ENCODE measurements at places on chromosomes 7 and 10.

GRCh38 chr10:32893434-32893833, 64.6 kb downstream of the ITGB1 start:
- DNase-seq = peak; percentile 32

GRCh38 chr7:159042103-159042502, 102.6 kb downstream of the VIPR2 start:
- no peak for DNase-seq

GRCh38 chr10:110957606-110958005, 38.2 kb downstream of the SHOC2 start:
- DNase-seq = no peak

DNA sequence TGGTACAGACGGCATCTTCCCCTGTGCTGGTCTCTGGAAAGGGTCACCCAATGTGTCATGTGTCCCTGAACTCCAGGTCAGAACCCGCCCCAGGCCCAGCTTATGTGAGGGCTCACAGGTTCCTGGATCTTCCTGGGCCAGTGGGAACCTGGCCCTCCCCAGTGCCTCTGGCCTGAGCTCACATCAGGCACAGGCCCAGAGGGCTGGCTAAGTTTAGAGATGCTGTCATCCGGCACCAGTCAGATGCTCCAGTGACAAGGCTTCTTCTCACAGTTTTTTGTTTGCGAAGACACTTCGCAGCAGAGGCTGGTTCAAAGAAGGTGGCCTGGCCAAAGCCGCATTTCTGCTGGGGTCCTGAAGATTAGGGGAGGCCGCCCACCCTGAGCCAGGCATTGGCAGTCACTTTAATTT, 11.8 kb downstream of the CAMK2B start:
- no peak for DNase-seq

DNA sequence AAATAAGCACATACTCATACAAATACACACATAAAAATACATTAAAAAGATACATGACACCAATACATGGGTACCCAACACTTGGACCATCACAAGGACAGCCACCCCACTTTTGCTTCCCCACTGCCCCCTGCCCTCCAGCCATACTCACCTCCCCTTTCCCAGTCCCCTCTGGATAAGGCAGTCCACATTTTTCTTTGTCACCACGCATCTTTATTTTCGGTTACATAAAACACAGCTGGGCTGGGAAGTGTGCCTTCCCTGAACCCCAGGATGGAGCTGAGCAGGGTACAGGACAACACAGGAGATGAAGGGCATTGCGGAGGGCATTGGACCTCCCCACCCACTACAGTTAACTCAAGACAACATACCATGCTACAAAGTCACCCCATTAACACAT, 1.1 kb upstream of the HOXA3 start:
- no peak for DNase-seq

GRCh38 chr7:128791121-128791971, at the start of gene CCDC136:
TSS of gene CCDC136 (plus strand) at chr7:128791968. CDS start at chr7:128792412, 444 bp downstream.
- peak; percentile 42 for DNase-seq

GRCh38 chr10:35349389-35349915, 13.1 kb downstream of the CCNY start:
- no peak for DNase-seq

- DNase-seq = no peak
Observed at GRCh38 chr7:51261117-51261835, 55.3 kb downstream of the COBL start.

DNA sequence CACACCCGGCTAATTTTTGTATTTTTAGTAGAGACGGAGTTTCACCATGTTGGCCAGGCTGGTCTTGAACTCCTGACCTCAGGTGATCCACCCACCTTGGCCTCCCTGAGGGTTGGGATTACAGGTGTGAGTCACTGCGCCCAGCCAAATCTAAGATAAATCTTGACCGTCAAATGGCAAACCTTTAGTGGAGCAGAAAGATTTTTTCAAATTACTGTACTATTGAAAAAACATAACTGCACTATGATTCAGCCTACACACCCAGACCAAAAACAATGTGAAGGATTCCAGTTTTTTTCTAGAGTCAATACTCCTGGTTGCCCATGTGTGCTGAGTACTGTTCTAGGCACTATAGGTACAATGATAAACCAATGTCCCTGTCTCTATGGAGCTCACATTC, 33.9 kb upstream of the SVIL start:
- DNase-seq = peak; percentile 21

DNA sequence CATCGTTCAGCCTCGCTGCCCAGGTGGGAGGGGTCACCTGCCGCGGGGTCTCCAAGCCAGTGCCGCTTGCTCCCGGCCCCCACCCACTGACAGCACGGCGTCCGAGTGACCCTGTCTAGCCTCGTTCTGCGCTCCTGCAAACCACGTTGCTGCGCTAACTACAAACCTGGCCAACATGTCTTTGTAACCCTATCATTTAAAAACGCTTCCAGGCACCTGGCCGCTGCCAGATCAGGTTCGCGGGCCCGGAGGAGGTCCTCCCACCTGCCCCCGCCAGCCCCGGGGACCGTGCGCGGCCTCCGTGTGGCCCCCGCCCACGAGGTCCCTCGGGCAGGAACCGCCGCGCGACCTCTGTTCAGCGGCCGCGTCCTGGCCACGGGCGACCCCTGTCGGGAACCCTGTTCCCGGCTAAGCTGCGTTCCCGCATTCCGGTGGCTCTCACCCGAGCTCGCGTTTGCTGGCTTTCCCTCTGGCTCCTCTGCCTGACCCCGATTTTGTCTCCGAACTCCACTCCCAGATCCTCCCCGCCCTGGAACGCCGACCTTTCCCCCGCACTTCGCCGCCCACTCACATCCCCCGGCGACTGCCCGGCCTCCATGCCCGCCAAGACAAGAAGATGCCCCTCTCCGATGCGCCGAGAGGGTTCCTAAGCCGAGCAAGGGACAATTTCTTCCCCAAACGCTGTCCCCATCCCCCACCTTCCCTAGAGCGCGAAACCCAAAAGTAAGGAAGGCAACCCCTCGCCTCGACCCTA, 2.4 kb downstream of the SFMBT2 start:
- DNase-seq = no peak

DNA sequence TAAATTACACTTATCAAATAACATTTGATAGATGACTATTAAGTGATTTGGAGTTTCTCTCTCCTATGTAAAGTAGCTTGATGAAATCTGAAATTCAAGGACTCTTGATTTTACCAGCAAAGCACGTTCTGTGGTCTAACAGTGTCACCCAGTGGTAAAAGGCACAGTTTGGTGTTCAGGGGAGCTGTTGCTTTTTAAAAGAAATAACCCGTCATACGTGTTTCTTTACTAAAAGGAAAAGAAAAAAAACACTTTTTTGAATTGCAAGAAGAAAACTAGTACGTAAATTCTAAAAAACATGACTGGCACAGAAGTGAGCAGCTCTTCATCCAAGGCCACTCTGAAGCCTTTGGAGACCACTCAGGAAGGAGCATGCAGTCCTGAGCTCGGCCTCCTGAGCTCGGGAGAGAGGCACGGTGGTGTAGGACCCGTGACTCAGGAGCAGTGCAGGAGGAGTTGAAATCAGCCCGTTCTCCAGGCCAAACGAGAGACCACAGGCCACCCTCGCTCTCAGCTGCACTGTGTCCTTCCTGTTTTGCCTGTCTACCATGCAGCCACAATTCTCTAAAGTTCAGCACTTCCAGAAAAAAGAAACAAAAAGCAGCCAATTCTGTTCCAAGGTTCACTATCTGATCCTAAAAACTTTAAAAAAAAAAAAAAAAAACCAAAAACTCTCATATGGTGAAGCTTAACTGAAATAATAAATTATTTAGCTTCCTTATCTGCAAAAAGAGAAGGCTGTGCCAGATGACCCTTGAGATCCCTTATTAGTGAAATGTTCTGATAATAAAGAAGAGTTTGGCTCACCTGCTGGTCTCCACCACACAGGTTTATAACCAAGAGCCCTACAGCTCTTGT, 212.6 kb upstream of the FRMD4A start:
- no peak for DNase-seq

- DNase-seq = no peak
Observed at GRCh38 chr10:120392245-120392644, 64.8 kb upstream of the PLPP4 start.

DNA sequence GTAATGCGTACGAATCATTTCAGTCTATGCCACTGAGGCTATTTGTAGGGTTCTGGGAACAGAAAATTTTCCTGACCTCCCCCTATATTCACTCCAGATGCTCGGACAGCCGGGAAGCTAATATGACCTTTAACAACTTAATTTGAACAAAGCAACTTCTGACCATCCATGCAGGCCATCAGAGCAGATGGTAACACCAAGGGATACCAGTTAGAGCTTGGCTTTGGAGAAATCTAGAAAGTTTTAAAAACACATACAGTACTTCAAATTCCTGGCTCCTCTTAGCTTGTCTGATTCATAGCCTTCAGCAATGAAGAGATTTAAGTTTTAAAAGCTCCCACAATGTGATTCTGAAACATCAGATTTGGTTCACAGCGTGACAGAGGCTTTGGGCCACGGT, 257.3 kb downstream of the GPAM start:
- DNase-seq = no peak

DNA sequence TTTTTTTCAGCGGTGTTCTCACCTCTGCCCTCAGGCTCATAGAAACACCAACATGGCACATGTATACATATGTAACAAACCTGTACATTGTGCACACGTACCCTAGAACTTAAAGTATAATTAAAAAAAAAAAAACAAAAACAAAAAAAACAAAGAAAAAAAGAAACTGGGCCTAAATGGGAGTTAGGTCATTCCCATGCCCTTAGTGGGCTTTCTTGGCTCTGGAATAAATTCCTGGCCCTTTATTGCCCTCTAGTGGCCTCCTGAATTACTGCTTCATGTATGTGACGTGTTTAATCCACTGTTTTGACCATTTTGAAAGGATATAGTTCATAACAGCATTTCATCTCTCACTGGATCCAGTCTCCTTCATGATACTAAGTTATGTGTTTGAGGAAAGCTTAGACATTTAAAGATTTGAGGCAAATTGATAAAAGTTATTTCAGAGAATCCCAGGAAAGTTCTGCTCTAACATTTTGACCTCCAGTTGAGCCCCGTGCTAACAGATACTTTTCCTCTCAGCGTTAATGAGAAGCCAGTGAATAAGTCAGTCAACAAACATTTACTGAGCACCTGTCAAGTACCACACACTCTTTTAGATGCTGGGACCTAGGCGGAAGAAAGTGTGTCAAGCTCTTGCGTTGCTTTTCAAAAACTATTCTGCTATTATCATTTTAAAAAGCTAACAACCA, 54.7 kb upstream of the SYPL1 start:
- peak; percentile 81 for DNase-seq

All from LHCN-M2 (cell line).